ENCODE measurements at places on chromosomes 4 and X. TPM values are rescaled to one million over a fixed set of nuclear protein-coding genes. Genes with fewer than 3 reads are reported as not detected.

DNA sequence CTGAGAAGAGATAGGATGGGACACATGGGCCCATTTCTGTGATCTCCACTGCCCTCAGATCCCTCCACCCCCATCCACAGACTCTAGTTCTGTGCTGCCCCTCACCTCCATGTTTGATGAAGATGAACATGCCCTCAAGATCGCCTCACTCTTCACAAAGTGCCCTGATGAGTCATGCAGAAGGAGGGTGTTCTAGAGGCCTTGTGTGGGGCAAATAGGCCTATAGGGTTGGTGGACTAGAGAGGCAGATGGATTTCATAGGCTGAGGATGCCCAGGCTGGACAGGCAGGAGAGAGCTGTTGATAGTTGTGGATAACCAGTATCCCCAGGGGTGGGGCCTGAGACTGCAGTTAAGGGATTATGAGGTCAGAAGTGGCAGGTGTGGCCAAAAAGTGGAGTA is at the start of gene CXorf65:
Gene CXorf65 (minus strand): TSS at position 314 of the 400 bp plus-strand sequence. CDS start 184 bp downstream, at position 130.
- H3K4me1 ChIP-seq = peaks cover 73% of the 10 kb centered on the region
- DNase-seq = no peak
- H3K36me3 ChIP-seq = peaks cover 30% of the 10 kb centered on the region
- H3K4me3 ChIP-seq = peak within 1 kb of the TSS; percentile 99
- H3K27me3 ChIP-seq = no peaks in the 10 kb centered on the region
- peak within 1 kb of the TSS; percentile 33 for H3K27ac ChIP-seq

The SPARCL1 gene
- total RNA-seq = not detected

The COL4A6 gene
- not detected for total RNA-seq

DNA sequence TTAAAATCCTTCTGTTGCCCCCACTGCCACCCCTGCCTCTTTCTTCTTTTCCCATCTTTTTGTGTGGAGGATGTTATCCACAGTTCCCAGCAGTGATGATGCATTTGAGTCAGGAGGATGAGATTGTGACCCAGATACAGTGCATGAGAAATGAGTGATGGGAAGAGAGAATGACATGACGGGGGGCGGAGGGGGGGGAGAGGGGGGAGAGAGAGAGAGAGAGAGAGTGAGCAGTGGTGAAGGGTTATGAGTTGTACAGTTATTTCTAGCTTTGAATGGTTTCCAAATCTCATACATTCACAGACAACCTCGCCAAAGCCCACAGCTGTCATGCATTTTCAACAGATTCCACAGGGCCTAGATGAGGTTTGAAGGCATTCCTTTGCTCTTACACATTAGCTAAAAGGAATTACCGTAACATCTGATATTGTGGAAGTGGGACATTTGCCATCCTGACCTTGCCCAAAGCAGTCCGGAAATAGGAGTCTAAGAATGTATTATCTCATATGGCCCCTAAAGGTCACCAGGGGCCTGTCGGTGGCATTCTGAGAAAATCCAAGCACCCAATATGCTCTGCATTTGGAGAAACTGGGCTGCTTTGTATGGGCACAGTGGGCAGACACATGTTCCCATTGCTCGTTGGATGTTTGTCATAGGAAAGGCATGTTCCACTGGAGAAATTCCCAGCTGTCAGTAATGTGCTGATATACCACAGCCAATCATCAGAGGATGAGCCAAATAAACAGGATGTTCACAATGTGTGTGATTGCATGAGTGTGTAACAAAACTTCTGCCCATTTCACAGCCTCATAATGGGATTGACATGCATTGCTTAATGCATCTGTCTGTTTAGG is 435.8 kb downstream of the SPRY1 start:
- H3K4me3 ChIP-seq = no peak overlapping the region
- H3K27ac ChIP-seq = no peak overlapping the region
- no peaks in the 10 kb centered on the region for H3K4me1 ChIP-seq
- no peaks in the 10 kb centered on the region for H3K27me3 ChIP-seq
- no peaks in the 10 kb centered on the region for H3K36me3 ChIP-seq
- no peak for DNase-seq

DNA sequence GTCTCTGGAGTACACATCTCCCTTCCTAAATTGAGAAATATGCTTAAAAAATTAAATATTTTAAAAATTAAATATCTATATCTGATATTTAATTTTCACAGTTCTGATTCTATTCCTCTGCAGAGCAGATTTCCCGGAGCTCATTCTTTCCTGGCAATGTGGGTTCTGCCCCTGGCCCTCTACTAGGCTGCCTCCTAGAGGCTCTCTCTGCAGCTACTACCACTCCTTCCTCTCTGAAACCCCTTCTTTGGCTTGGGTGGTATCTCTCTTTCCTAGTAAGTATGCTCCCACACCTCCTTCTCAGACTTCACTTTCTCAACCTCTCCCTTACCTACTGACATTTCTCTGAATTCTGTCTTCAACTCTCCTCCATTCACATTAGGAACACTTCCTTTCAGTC is 45.3 kb downstream of the RPGR start:
- no peak for DNase-seq
- no peaks in the 10 kb centered on the region for H3K27me3 ChIP-seq
- H3K27ac ChIP-seq = no peak overlapping the region
- no peaks in the 10 kb centered on the region for H3K36me3 ChIP-seq

GRCh38 chr4:10622728-10623127 is 61.8 kb downstream of the CLNK start:
- H3K4me3 ChIP-seq = no peak overlapping the region
- peak; percentile 2 for DNase-seq
- H3K36me3 ChIP-seq = no peaks in the 10 kb centered on the region
- H3K27ac ChIP-seq = no peak overlapping the region
- H3K4me1 ChIP-seq = no peaks in the 10 kb centered on the region
- no peaks in the 10 kb centered on the region for H3K27me3 ChIP-seq

The BCOR gene
- 67.7 TPM for total RNA-seq

The PHOX2B gene
- not detected for total RNA-seq

The TEC gene
- total RNA-seq = 1.6 TPM

The ASB12 gene
- not detected for total RNA-seq

DNA sequence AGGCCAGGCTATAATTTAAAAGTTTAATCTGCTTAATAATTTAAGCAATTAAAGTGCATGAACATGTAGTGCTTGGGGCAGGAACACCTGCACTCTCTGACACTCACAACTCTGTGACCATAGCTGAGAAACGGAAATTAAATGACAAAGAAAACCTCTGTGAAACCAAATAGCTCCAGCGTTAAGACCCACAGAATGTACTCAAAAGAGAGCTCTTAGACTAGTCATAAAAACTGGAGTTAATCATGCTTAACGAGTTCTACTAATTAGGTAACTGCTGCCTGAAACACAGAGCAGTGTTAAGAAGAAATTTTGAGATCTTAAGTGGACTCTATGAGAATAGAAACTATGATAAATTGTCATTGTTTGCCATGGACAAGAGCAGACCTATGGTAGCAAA is 174.4 kb upstream of the SPIN4 start:
- H3K27me3 ChIP-seq = no peaks in the 10 kb centered on the region
- H3K4me1 ChIP-seq = no peaks in the 10 kb centered on the region
- H3K4me3 ChIP-seq = no peak overlapping the region
- no peak overlapping the region for H3K27ac ChIP-seq
- no peak for DNase-seq

DNA sequence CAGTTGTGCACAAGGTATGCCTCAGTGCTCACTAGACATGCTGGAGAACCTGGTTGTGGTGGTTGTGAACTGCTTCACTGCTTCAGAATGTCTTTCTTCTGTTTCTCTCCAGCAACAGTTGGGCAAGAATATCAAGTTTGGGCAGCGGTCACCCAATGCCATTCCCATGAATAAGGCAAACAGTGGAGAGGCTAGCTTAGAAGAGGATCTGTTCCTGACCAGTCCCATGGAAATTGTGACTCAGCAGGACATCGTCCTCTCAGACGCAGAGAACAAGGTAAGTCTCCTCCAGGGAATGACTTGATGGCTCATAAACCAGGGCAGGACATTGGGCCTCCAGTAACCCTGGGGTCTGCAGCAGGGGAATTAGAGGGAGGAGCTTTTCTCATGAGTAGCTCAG is 79.9 kb downstream of the AASDH start:
- no peaks in the 10 kb centered on the region for H3K36me3 ChIP-seq
- no peak for DNase-seq
- no peak overlapping the region for H3K27ac ChIP-seq

GRCh38 chr4:82515705-82516104 is 46.1 kb downstream of the TMEM150C start:
- H3K27me3 ChIP-seq = no peaks in the 10 kb centered on the region
- no peak overlapping the region for H3K4me3 ChIP-seq
- H3K4me1 ChIP-seq = no peaks in the 10 kb centered on the region
- no peaks in the 10 kb centered on the region for H3K36me3 ChIP-seq
- no peak overlapping the region for H3K27ac ChIP-seq

Data from CD8-positive, alpha-beta memory T cell (primary cell).